Right ventricle myocardium inferior (tissue), 1 donor: ENCODE measurements at places on chromosomes 1 and 21.
A peak's percentile ranks its signal among the peaks of the same experiment; 100 is the strongest.

- no peak for DNase-seq
Measured at GRCh38 chr1:161531986-161532643, 7.8 kb downstream of the HSPA6 start.

DNA sequence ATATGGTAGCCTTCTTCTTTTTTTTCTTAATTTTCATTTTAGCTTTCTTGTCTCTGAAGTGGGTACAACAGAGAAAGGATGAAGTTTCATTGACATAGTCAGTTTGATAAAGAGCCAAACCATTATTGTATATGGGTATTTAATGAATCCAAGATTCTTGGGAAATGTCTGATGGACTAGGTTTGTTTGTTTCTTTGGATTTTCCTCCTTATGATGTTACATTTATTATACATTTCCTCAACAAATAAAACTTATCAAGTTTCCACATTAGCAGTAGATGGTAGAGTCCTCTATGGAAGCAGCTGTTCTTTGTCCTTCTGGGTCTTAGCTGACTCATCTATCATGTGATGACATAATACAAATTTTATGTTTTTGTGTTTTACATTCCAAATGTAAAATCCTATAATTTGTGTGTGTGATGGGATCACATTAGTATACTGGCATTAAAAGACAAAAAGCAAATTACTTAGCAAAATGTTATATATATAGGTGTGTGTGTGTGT is 6.0 kb downstream of the COL24A1 start:
- no peak for DNase-seq

- DNase-seq = no peak
Measured at GRCh38 chr1:43716559-43717281, 9.4 kb downstream of the ST3GAL3 start.

DNA sequence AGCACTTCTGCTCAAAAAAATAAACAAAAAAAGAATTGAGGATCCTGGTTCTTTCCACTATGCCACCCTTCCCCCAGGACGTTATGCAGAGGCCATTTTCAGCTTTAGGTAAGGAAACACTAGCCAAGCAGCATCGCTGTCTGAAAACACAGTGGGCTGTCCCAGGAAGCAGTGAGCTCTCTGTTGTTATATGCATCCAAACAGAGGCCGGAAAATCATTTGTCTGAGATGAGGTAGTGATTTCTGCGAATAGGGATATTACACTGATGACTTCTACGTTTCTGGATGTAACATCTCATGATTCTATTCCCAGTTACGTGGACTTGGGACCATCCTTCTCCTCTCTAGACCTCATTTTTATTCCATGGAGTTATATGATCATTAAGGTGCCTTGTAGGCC is 137.2 kb downstream of the OMA1 start:
- no peak for DNase-seq

DNA sequence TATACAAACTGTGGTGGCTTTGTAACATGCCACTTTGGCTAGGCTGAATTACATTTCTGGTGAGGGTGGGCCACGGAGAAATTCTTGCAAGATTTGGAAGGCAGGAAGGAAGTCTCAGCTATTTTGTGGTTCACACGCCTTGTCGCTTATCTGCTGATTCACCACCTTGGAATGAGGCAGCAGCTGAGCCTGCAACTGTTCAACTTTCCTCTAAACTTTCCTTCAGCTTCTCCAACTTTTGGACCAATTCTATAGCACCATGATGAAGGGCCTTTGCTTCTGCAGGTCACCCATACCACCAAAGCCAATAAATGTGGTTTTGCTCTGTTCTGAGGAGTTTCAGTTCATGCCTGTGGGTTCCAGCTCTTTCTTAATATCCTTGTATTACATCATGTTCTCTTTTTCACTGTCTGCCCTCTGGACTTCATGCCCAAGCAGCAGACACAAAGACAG is 337.6 kb upstream of the SNX7 start:
- DNase-seq = peak; percentile 69

- no peak for DNase-seq
Measured at GRCh38 chr1:109722908-109723691, 11.0 kb downstream of the GSTM5 start.

DNA sequence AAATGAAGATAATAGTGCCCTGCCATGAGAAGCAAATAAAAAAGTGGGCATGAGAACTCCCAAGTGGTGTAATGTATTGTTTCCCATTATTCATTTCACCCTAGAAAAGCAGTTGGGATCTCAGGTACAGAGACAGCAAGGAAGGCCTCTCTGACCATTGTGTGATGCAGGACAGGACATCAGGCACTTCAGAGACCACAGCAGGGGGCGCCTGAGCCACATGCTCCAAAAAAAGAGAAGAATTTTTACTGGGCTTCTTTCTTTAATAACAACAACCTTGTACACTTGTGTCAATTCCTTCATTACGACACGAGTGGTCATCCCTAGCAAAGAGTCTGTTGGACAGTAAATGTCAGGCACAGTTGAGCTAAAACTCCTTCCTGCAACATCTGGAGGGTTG is 533.3 kb downstream of the OMA1 start:
- DNase-seq = no peak

DNA sequence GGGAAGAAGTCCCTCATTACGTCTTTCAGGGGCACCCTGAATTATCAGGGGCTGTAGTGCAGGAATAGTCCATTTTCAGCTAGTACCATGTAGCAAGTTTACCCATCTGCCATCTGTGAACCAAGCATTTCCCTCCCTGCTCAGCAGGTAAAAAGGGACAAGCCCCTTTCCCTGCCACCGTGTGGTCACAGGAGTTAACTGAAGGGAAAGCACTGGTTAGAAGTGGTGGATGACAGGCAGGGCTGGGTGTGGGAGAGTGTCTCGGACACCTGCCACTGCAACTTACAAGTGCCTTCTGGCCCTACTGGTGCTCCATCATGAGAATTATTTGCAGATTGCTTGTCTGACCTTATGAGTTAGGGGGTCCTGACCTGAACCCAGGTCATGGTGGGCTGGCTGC is 32.0 kb upstream of the IGSF5 start:
- no peak for DNase-seq

DNA sequence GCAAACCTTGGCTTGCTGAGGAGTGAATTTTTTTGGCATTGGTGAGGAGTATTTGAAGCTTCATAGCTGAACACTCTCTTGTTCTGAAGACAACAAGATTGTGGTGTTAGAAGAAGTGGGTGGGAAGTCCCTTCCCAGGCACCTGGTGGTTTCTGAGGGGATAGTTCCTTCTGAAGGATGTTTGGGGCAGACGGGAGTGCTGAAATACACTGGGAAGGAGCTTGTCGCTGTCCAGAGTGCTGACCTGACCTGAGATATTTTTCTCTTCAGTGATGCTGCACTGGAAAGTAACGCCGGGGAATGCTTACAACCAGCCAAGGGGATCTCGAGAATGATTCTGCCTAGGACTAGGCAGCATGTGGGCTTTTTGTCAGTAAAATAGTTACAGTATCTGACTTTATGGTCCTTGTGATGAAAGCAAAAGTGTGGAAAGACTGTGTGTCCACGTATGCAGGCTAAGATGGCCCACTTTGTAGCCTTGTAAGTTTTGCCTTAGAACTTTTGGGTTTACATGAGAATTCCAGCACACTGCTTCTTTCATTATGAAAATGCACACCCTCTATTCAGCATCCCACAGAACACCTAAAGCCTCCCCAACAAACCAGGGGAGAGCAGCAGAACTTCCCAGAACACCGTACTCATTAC is 33.1 kb upstream of the NFASC start:
- no peak for DNase-seq

- no peak for DNase-seq
Measured at GRCh38 chr1:67759692-67760029, 73.6 kb downstream of the GNG12 start.

GRCh38 chr1:22930240-22930912 is 42.3 kb downstream of the LACTBL1 start:
- no peak for DNase-seq

DNA sequence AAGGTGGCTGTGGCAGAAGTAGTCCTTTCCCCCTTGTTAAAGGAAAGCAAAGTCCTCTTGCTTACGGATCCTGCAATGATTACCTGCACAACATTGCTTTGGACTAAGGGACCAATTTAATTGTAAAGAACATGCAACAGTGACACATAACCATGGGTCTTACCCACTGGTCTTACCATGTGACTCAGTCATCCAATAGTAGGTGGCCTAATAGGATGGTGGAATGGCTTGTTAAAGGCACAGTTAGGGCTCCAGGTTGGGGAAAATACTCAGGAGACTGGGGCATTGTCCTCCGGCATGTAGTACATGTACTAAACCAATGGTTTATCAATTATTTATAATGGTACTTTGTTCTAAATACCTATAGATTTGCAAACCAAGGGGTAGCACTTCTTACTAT is 2.1 kb upstream of the YIPF1 start:
- no peak for DNase-seq

DNA sequence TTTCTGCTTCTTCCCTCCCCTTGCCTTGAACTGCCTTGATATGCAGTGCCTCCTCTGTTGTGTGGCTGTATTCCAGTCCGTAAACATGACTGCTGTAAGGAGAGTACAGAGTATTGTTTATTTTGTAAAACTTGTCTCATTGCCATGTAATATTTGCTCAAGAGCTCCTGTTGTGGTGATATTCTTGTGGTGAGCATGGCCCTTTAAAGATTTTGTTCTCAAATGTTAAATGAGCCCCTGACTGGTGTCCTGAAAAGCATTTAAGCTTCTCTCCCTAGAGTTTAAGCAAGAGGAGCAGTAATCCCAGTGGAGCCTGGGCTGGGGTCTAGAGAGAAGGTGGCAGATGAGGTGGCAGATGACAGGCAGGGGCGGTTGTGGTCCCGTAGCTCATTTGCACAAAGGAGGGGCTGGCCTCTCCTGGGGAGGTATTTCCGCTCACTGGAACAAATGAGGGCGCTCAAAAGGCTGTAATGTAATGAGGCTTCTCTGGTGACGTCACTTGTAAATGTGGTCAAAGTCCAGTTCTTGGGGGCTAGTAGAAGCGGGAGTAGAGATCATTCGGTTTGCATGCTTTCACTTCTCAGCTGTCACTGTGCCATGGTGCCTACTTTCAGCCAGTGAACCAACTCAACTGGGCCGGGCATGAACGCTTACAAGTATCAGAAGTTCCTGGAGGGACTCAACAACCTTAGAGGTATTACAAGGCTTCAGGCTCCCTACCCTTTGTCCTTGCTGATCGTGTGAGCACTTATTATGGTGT is 46.0 kb upstream of the MACF1 start:
- no peak for DNase-seq

GRCh38 chr1:47515164-47515789 is 77.4 kb downstream of the FOXD2 start:
- no peak for DNase-seq

- DNase-seq = no peak
Measured at GRCh38 chr1:11388617-11389016, 90.3 kb upstream of the DISP3 start.

- no peak for DNase-seq
Measured at GRCh38 chr1:77076759-77077158, 142.5 kb downstream of the PIGK start.

DNA sequence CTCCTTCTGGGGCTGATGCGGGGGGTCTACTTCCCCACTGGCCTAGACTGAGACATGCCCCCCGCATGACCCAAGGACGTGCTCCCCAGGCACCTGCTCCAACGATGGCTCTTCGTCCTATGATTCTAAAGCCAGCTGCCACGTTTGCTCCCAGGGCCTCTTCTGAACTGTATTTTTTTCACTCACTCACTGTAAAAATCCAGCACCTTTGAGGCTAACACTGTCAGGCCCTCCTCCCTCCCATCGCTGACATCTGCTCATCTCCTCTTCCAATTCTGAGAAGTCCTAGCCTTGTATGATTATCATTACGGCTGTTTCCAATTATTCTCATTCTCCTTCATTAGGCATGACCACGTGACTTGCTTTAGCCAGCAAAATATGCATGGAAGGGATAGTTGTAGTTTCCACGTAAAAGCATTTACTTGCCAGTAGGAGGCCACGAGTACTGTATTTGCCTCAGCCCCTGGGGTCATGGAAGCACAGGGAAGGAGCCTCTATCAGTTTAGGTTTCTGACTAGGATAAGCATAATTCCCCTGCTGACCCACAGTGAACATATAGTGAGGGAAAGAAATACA is 19.1 kb upstream of the EDN2 start:
- peak; percentile 11 for DNase-seq

DNA sequence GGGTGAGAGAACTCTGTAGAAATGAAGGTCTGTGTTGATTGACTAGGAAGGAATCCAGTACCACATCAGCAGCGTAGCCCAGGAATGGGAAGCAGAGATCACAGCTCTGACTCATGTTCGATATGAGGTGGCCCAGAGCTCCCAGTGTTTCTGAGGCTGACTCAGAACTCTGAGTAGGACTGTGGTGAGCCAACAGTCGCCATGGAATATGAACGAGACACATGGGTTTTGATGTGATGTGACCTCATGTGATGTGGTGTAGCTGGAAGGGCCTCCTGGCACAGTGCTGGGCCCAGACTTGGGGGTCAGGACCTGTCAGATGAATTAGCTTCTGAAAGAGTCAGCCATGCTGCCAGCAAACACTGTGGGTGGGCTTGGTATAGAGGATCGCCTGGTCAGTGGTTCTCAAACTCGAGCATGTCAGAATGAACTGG is 237.0 kb downstream of the MRPL39 start:
- no peak for DNase-seq

DNA sequence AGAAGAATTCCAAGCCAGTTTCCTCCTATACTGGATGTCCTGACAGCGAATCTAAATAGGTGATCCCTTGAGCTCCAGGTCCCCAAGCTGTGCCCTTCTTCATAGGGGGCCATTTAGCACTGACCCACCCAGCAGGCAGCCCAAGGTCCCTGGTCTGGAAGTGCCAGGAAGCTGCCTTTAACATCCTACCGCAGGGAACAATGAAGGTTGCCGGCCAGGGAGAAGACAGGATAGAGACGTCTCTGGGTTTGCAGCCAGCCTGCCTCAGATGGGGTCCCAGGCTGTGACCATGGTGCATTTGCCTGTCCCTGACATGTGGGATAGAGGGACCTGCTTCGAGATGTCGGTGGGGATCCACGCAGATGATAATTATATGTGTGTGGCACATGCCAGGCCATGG is 2.7 kb upstream of the RIPK4 start:
- no peak for DNase-seq

DNA sequence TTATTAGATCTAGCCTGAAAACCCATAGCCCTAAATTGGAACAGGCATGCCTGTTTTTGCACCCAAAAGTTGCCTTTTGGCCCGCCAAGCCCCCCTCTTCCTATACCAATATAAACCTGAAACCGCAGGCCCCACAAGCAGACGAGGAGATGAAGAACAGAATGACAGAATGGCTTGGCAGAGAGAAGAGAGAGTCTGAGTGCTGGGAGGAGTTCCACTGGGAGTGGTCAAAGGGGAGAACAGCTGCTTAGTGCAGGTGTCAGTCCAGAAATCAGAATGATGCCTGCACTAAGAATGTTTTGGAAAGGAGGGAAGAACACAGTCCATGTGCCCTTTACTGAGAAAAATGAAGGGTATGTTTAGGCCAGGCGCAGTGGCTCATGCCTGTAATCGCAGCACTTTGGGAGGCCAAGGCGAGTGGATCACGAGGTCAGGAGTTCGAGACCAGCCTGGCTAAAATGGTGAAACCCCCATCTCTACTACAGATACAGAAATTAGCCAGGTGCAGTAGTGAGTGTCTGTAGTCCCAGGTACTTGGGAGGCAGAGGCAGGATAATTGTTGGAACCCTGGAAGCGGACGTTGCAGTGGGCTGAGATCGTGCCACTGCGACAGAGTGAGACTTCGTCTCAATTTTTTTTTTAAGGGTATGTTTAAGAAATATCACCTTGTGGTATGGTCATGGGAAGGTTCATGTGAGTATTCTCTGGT is 9.4 kb downstream of the DYRK1A start:
- no peak for DNase-seq

- no peak for DNase-seq
Measured at GRCh38 chr1:42769811-42770210, 2.8 kb downstream of the C1orf50 start.
